Sigmoid colon (tissue), 7 donors: ENCODE measurements at places on chromosomes 13 and 19. TPM values are rescaled to one million over a fixed set of nuclear protein-coding genes. Genes with fewer than 3 reads are reported as not detected.

DENND1C gene
- 2.0 TPM for total RNA-seq

ZNF28 gene
- total RNA-seq, result 8.2 TPM

ZNF628 gene
- 1.4 TPM for total RNA-seq

MEDAG gene
- total RNA-seq, result 42.1 TPM

CERS1 gene
- total RNA-seq, result 0.36 TPM

OSCAR gene
- total RNA-seq, result not detected

GRCh38 chr13:83327091-83327490, 555.2 kb downstream of the SLITRK1 start:
- no peaks in the 10 kb centered on the region for H3K4me1 ChIP-seq
- H3K4me3 ChIP-seq, result no peak overlapping the region
- DNase-seq, result no peak
- H3K27me3 ChIP-seq, result no peaks in the 10 kb centered on the region

DNA sequence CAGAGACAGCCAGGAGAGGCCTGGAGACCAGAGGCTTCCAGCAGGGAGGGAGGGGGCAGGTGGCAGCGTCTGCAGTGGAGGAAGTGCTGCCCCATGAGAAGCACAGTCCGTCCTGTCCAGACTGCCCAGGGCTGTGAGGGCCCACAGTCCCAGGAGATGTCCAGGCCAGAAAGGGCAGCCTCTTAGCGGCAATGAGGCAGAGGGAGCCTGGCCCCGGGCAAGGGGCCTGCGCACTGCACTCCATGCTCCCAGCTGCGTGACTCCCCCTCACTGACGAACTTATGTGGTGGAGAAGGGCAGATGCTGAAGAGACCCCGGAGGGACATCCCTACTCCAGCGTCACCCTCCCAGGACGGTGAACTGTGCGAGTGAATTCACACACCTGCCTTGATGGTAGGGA, 115.3 kb downstream of the SOX1 start:
- H3K4me3 ChIP-seq, result no peak overlapping the region
- DNase-seq, result no peak
- H3K36me3 ChIP-seq, result no peaks in the 10 kb centered on the region
- peaks cover 34% of the 10 kb centered on the region for H3K27me3 ChIP-seq
- H3K4me1 ChIP-seq, result peaks cover 10% of the 10 kb centered on the region

GRCh38 chr13:97534540-97534939, 100.6 kb downstream of the RAP2A start:
- H3K36me3 ChIP-seq, result no peaks in the 10 kb centered on the region
- no peaks in the 10 kb centered on the region for H3K27me3 ChIP-seq
- H3K4me1 ChIP-seq, result no peaks in the 10 kb centered on the region
- no peak overlapping the region for H3K27ac ChIP-seq

DNA sequence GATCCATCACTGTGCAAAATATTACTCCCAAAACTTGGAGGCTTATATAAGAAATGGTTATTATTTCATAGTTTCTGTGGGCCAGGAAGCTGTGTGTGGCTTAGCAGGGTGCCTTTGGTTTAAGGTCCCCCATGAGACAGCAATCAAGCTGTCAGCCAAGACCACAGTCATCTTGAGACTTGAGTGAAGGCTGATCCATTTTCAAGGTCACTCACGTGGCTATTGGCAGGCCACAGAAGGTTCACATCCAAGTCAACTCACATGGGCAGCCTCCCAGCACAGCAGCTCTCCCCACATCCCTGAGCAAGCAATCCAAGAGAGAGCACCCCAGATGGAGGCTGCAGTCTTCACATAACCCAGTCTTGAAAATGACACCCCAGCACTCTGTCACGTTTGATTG, 537.4 kb downstream of the MYO16 start:
- H3K4me3 ChIP-seq, result no peak overlapping the region
- DNase-seq, result no peak
- H3K27me3 ChIP-seq, result no peaks in the 10 kb centered on the region
- no peaks in the 10 kb centered on the region for H3K4me1 ChIP-seq

DNA sequence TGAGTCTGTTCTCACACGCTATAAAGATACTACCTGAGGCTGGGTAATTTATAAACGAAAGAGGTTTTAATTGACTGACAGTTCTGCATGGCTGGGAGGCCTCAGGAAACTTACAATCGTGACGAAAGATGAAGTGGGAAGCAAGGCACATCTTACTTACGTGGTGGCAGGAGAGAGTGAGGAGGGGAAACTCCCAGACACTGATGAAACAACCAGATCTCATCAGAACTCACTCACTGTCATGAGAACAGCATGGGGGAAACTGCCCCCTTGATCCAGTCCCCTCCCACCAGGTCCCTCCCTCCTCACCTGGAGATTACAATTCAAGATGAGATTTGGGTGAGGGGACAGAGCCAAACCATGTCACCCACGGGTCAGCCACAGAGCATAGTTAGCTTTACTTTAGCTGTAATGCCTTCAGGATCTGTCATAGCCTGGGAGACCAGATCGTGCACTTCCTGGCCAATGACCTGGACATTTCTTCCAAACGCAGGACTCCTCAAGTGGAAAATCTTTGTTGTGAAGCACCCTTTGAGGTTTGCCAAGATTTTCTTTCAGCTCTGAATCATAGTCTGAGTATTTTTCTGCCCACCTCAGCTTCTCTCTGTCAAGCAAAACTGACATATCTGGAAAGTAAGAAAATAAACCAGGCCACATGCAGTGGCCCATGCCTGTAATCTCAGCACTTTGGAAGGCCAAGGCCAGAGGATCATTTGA, 25.2 kb upstream of the HIF3A start:
- H3K4me3 ChIP-seq, result no peak overlapping the region
- no peak overlapping the region for H3K27ac ChIP-seq
- DNase-seq, result no peak
- no peaks in the 10 kb centered on the region for H3K27me3 ChIP-seq

DNA sequence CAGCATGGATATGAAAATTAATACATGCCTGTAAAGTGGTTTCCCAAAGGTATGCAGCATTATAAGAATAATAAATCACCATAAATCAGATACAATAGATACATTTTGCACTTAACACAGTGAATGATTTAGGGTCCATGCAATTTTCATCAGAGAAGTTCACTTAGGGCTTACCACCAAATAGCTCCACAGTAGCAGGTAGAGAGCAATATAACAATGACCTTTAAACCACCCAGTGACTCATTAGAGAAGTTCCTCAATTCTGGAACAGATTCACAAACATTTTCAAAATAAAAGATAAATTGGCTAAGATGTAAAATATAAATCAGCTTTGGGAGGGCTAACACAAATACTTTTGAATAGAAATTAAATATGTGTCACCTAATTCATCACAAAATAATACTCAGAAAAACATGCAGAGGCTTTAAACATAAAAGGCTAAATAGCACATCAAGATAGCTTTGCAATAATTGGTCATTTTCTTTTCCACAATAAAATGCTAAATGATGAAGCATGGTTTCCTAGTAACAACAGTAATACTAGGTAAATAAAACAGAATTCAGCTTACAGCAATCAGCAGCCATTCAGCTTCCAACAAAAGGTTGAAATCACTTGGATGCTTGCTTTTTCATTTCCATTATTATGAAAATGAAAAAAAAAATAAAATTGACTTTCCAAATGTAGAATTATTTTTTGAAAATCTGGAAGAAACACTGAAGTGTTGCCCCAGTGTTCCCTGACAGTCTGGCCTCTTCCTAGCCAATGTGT, 84.3 kb upstream of the NBEA start:
- H3K27me3 ChIP-seq, result no peaks in the 10 kb centered on the region
- no peaks in the 10 kb centered on the region for H3K36me3 ChIP-seq
- no peaks in the 10 kb centered on the region for H3K4me1 ChIP-seq
- H3K27ac ChIP-seq, result no peak overlapping the region
- DNase-seq, result no peak

DNA sequence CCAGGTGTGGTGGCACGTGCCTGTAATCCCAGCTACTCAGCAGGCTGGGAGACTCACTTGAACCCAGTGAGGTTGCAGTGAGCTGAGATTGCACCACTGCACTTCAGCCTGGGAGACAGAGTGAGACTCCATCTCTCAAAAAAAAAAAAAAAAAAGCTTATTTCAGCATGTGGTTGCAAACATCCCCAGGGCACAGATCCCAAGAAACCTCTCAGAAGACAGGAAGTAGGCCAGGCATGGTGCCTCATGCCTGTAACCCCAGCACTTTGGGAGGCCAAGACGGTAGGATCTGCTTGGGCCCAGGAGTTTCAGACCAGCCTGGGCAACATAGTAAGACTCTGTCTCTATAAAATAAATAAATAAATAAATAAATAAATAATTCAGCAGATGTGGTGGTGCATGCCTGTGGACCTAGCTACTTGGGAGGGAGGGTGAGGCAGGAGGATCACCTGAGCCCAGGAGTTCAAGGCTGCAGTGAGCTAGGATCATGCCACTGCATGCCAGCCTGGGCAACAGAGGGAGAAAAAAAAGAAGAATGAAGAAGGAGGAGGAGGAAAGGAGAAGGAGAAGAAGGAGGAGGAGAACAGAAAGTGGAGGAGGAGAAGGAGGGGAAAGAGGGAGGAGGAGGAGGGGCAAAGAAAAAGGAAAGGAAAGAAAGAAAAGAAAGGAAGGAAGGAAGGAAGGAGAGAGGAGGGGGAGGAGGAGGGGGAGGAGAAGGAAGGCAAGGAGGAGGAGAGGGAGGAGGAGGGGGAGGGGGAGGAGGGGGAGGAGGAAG, 4.3 kb upstream of the LRRC8E start:
- H3K36me3 ChIP-seq, result no peaks in the 10 kb centered on the region
- no peak overlapping the region for H3K27ac ChIP-seq
- peaks cover 6% of the 10 kb centered on the region for H3K4me1 ChIP-seq
- no peak overlapping the region for H3K4me3 ChIP-seq
- H3K27me3 ChIP-seq, result peaks cover 15% of the 10 kb centered on the region

GRCh38 chr13:79999601-80000000, 341.3 kb downstream of the SPRY2 start:
- H3K4me3 ChIP-seq, result no peak overlapping the region
- no peaks in the 10 kb centered on the region for H3K27me3 ChIP-seq
- H3K4me1 ChIP-seq, result no peaks in the 10 kb centered on the region
- DNase-seq, result no peak
- H3K36me3 ChIP-seq, result no peaks in the 10 kb centered on the region

GRCh38 chr13:98524793-98525192, 52.1 kb downstream of the STK24 start:
- DNase-seq, result no peak
- H3K4me3 ChIP-seq, result no peak overlapping the region
- H3K4me1 ChIP-seq, result peaks cover 75% of the 10 kb centered on the region

- H3K36me3 ChIP-seq, result no peaks in the 10 kb centered on the region
- no peak for DNase-seq
- H3K27ac ChIP-seq, result no peak overlapping the region
- H3K4me1 ChIP-seq, result peaks cover 31% of the 10 kb centered on the region
- H3K27me3 ChIP-seq, result no peaks in the 10 kb centered on the region
Observed at GRCh38 chr19:33385956-33386355, 12.4 kb downstream of the CEBPG start.
